Islet precursor cell (in vitro differentiated cells): ENCODE measurements at places on chromosomes 13 and 19.

GRCh38 chr19:30401956-30402355 lies 29.8 kb downstream of the ZNF536 start:
- no peak for DNase-seq

DNA sequence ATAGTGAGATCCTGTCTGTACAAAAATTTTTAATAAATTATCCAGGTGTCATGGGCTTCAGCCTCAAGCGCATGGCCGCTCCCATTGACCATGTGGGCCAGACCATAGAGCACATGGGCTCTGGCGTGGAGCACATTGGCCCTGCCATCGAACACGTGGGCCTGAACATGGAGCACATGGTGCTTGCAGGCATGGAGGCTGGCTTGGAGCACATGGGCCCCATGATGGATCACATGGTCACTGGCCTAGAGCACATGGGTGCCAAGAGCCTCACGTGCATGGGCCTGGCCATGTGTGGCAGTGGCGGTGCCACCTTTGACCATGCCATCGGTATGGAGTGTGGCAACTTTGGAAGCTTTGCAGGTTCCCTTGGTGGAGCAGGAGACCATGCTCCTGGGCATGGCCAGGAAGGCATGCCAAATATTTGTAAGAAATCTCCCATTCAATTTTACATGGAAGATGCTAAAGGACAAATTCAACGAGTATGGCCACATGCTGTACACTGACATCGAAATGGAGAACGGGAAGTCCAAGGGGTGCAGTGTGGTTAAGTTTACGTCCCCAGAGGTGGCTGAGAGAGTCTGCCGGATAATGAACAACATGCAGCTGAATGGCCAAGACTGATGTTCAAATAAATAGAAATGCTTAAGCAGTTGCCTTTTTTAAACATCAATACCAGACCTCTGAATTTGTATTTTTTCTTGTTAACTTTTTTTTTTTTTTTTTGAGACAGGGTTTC lies 21.3 kb upstream of the SLC1A5 start:
- DNase-seq, result no peak

GRCh38 chr19:12952488-12953137 lies 4.4 kb downstream of the GADD45GIP1 start:
- DNase-seq, result peak; percentile 46

DNA sequence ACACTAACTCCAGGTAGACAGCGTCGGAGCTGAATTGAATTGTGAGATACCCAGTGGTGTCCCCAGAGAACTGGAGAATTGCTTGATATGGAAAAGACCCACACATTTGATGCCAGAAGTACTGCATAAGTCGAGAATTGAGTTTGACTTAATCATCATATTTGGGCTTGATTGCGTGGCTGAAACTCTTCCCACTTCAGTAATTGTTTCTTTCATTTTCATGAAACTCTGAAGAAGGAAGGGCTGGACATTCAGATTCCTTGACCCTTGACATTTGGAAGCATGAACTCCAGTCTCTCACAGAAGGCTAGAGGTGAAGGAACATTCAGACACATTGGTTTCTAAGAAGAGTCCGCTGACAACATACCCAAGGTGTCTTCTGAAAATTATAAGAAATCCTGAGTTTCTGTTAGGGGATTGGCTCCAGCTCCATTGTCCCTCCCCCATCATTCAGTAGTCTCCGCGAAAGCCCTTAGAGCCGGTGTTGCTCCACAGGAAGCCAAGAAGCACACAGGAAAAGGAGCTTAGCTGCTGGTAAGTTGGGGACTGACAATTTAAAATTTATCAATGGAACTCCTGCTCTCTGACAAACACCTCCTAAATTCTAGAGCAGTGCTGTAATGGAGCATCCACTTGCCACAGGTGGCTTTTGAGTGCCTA lies at the start of gene FPR2:
TSS of gene FPR2 (plus strand) at position 484 of the 660 bp plus-strand sequence. CDS start 7,479 bp downstream, outside the sequence.
- DNase-seq, result no peak

GRCh38 chr19:2989236-2989946 lies 12.0 kb downstream of the TLE6 start:
- no peak for DNase-seq

DNA sequence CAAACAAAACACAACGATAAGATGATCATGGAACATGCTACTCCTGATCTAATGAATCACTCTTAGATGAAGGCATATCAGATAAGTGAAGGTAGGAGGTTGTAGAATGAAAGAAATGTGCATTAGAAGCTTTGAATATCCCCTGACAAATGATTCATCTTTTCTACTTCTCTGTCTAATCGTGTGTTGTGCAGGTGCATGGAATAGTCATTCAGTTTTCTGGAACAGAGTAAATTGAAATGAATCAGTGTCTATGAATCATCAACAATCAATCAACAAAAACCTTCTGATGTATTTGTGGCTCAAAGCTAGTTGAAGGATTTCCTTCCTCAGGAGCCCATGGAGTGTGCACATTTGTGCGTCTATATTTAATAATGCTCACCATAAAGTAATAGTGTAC lies 1290.4 kb upstream of the PCDH20 start:
- no peak for DNase-seq

- no peak for DNase-seq
Observed at GRCh38 chr13:113493315-113493951, 2.9 kb upstream of the DCUN1D2 start.

- DNase-seq, result no peak
Observed at GRCh38 chr19:13026462-13027370, 31.4 kb downstream of the NFIX start.

GRCh38 chr19:45919678-45920077 lies 5.1 kb upstream of the NANOS2 start:
- peak; percentile 71 for DNase-seq

GRCh38 chr13:73215823-73216222 lies 157.0 kb downstream of the KLF5 start:
- DNase-seq, result peak; percentile 87

DNA sequence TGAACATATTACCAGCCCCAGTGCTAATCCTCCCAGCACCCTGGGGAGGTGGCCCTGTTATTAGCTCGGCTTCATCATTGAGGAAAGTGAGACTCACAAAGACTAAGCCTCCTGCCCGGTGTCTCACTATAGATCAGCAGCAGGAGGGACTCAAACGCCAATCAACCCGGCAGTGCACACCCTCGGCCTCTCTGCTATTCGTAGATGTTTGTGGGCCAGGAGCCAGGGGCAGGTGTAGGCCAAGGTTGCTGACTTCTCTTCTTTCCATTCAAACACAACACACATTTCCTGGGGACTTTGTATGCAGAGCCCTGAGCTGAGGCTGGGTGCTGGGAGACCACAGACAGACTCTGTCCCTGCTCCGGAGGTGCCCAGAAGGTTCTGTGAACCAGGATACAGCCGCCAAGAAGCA lies 9.4 kb upstream of the SBK3 start:
- DNase-seq, result no peak

DNA sequence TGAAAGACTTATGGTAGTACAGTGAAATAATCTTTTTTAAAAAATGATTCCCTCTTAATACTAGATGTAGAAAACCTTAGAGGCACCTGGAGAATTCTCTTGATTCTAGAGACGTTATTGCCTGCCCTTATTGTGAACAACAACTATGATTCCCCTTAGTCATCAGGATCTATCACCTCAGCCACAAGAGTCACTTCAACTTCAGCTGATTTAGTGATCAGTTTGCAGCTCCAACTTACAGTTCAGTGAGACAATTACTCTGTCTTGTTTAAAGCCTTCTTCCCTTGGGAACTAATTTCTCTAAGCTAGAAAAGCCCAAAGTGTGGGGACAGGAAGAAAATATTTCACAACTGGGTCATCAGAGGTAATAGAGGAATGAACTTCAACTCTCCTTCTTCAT lies 254.3 kb upstream of the SLITRK1 start:
- no peak for DNase-seq

- DNase-seq, result no peak
Observed at GRCh38 chr13:93151277-93151676, 75.3 kb upstream of the GPC6 start.

DNA sequence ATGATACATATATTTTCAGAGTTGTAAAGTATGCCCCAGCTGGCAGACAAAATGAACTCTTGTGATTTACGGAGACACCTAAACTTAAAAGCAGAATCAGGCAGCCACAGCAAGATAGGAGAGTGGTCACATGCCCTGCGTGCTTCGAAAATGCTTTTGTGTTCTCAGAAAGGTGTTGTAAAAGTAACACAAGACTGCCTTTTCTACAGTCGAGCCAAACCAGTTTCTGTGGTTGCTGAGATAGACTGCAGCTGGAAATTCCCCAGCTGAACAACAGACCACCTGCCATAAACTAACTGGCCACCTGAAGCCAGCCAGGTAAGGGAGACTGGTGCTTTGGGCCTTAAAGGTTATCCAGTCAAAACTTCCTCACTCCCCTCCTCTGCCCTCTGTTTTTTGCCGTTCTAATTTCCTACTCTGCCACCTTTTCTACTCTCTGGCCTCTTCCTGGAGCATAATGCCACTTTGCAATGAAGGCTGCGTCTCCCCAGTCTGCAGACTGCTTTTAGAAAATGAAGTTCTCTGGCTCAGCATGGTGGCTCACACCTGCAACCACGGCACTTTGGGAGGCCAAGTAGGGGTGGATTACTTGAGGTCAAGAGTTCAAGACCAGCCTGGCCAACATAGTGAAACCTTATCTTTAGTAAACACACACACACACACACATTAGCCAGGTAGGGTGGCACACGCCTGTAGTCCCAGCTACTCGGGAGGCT lies 381.2 kb upstream of the SLITRK1 start:
- peak; percentile 78 for DNase-seq

DNA sequence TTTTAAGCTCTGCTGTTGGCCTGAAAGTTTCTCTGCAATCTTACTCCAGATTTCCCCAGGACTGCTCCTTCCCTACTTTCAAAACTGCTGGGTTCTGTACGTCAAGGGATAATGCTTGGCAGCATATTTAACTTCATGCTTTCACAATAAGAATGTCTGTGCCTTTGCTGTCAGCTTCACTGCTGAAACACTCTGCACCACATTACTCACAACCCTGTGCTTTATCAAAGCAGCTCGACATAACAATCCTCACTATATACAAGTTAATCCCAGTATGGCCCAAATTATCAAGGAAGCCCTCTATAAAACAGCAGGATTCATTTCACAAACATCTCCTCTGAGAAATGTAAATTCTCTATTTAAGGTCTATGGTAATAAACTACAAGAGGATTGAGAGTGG lies 17.5 kb downstream of the LATS2 start:
- DNase-seq, result no peak

DNA sequence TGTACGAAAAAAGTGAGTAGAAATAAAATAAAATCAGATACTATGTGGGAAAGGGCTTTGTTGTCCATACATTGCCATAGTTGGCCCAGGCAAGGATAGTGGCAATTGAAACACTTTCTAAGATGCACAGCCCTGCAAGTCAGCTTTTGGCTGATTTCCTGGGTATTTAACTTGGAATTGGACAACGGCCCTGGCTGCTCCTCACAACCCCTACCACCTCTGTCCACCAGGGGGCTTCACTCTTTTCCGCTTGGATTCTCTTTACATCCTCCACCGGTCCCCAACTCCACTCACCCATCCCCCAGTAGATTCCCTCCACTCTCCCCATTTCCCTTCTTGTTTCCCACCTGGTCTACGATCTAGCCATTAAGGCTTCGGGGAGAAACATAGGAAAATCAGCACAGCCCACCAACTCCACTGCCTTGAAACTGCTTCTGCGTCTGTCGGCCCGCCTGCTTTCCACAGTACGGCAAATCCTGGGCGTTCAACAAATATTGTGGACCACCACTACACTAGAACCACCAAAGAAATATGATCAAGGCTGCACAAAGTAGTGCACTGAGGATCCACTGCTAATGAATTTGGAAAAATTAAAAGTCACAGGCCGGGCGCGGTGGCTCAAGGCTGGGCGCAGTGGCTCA lies 48.6 kb upstream of the GTF3A start:
- peak; percentile 78 for DNase-seq
